ENCODE measurements at places on chromosomes 11 and 22.

DNA sequence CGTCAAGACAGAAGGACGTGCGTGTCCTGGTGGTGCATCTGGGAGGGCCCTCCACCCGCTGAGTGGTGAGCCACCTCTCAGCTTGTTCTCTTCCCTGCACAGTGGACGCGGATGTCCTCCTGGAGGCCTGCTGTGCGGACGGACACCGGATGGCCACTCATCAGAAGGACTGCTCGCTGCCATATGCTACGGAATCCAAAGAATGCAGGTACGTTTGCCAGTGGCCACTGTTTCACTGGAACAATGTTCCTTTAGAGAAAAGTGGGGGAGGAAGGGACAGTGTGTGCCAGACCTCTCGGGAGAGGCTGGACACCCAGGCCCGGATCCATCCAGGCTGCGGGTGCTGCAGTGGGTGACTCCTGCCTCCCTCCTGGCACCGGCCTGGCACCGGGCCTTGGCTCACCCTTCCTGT, 15.9 kb downstream of the FBLN1 start:
- DNase-seq, result no peak

DNA sequence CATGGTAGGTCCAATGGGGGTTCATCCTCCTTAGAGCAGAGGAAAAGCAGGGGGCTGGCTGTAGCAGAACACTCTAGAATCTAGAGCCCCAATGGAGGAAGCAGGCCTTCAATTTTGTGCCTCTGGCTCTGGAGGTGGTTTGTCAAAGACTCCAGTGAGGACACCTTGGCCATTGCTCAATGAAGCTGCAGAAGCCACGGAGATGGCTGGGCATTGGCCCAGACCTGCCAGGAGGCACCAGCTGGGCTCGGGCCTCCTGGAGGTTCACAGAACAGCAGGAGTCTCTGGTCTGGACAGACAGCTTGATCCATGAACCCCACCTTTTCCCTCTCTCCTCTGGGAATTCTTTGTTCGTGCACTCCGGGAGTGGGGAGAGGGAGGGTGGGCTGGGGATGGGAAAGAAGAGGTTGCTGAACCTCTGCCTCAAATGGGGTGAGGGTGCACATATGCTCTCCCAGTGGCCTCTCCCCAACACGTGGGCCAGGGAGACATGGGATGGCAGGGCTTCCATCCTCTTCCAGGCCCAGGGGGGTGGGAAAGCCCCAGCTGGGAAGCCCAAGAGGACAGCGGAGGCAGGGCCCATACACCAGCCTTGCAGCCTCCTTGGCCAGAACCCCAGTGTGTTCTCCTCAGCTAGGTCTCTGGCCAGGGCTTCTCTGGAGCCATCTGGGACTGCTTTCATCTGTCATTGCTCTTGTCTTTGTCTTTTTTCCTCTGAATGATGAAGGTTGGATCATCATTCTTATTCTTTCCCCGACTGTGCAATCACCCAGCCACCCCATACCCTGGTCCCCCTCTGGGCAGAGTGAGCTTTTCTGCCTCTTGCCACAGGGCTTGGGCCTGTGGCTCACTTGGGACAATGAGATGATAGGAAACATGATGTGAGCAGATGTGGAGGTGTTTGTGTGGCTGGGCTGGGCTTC, 1019.4 kb downstream of the BRD1 start:
- DNase-seq, result no peak

DNA sequence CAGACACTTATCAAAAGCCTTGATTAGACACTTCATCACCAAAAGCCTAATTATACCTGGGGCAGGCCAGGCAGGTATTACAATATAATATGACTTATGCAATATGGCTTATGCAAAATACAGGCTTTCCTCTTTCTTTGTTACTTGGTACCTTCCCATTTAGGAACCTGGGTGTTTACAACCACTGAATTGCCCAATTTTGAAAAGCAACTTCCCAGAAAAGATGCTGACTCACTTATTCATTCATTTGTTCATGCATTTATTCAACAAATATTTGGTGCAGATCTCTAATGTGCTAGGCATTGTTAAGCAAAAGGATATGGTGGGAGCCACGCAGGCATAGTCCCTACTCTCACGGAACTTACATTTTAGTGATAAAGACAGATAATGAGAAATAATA, 13.6 kb upstream of the JAML start:
- DNase-seq, result no peak

GRCh38 chr11:48008951-48009270, 28.6 kb downstream of the PTPRJ start:
- DNase-seq, result no peak

- no peak for DNase-seq
Observed at GRCh38 chr11:78310500-78310909, 107.1 kb downstream of the GAB2 start.
